ENCODE measurements at places on chromosomes 6 and 20. TPM values are rescaled to one million over a fixed set of nuclear protein-coding genes. Genes with fewer than 3 reads are reported as not detected.

OPRM1 gene
- not detected for total RNA-seq

TGM6 gene
- not detected for total RNA-seq

PPIL4 gene
- total RNA-seq, result 43.9 TPM

- DNase-seq, result no peak
- H3K27ac ChIP-seq, result no peak overlapping the region
- no peak overlapping the region for H3K4me3 ChIP-seq
- no peaks in the 10 kb centered on the region for H3K36me3 ChIP-seq
- H3K4me1 ChIP-seq, result peaks cover 11% of the 10 kb centered on the region
- peaks cover 34% of the 10 kb centered on the region for H3K27me3 ChIP-seq
Measured at GRCh38 chr6:119344306-119344705, 5.3 kb downstream of the MAN1A1 start.

GRCh38 chr6:168107191-168107983 is 28.4 kb upstream of the FRMD1 start:
- DNase-seq, result no peak
- no peaks in the 10 kb centered on the region for H3K4me1 ChIP-seq
- no peak overlapping the region for H3K4me3 ChIP-seq
- H3K36me3 ChIP-seq, result no peaks in the 10 kb centered on the region
- H3K27me3 ChIP-seq, result no peaks in the 10 kb centered on the region
